ENCODE measurements at places on chromosomes 2 and 18.

- no peak for DNase-seq
Measured at GRCh38 chr2:200278694-200279316, 27.7 kb upstream of the SPATS2L start.

DNA sequence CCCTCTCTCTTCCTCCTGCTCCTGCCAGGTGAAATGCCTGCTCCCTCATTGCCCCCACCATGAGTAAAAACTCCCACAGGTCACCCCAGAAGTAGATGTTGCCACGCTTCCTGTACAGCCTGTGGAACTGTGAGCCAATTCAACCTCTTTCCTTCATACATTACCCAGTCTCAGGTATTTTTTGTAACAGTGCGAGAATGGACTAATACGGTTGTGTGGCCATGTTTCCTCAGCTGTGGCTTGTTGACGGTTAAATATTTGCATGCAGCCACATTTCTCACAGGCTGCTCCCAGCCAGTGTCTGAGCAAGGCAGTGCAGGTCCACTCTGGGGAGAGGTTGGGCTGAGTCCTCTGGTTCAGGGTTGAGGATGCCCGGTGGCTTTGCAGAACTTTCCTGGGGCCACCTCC, 27.8 kb upstream of the COPS8 start:
- DNase-seq: no peak

GRCh38 chr2:45255563-45255962, 246.3 kb upstream of the SIX2 start:
- DNase-seq: no peak

- peak; percentile 92 for DNase-seq
Measured at GRCh38 chr2:9843229-9844035, at the start of gene TAF1B. TAF1B (plus strand) TSS chr2:9843474; CDS start chr2:9843542, 68 bp downstream.

GRCh38 chr2:171531291-171531690, 9.0 kb downstream of the CYBRD1 start:
- DNase-seq: peak; percentile 83

- DNase-seq: no peak
Measured at GRCh38 chr2:212387146-212387545, 151.5 kb downstream of the ERBB4 start.

GRCh38 chr2:52475590-52475989, 1292.0 kb upstream of the CHAC2 start:
- DNase-seq: no peak

DNA sequence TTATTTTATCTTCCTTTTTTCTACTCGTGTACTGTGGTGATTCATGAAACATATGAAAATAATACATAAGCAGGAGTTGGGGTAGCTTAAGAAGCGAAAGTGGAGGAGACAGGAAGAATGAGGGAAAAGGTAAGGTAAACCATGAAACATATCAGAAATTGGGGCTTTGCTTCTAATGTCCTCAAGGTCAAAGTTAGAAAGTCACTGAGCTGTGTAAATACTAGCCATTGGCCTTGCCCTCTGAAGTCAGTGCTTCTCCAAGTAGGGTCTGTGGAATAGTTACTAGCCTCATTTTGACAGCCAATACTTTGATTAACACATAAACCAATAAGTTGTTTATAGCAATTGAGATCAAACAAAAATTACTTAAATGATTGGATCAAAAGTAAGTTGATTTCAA, 117.2 kb downstream of the MAP4K4 start:
- no peak for DNase-seq

- DNase-seq: no peak
Measured at GRCh38 chr2:227613272-227613660, 1.4 kb downstream of the SCYGR3 start.

DNA sequence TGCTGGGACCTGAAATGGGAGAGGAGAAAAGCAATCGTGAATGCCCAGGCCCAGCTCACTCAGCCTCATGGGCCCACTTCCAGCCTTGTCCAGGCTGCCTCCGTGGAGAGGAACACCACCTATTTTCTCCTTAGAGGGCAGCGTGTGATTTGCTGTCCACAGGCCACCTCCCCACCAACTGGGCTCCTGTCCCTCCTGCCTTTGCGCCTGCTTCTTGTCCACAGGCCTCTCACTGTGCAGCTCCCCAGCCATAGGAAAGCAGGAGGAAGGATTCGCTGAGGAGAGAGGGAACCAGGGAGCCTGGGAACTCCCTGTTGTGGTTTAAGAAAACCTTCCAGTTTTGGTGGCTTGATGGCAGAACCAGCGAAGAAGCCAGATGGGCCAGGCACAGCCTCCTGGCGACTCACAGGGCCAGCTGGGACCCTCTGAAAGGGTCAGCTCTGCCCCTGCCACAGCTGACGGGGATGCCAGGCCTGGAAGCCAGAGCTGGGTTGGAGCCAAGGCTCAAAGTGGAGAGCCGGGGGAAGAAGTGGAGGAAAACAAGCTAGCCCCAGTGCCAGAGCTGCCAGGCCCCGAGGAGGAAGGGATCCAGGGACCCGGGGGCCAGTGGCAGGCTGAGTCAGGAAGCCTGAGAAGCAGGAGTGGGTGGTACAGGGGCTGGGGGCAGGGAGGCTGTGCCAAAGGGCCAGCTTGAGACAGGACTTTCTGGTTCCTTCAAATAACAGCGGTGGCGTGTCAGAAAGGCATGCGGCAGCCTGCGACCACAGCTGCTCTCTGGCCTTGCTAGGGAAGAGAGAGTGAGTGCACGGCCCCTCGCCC, 9.9 kb downstream of the TMBIM1 start:
- peak; percentile 61 for DNase-seq

- no peak for DNase-seq
Measured at GRCh38 chr18:5943514-5943913, 48.2 kb upstream of the TMEM200C start.

- no peak for DNase-seq
Measured at GRCh38 chr2:128663371-128664050, 344.8 kb upstream of the HS6ST1 start.

DNA sequence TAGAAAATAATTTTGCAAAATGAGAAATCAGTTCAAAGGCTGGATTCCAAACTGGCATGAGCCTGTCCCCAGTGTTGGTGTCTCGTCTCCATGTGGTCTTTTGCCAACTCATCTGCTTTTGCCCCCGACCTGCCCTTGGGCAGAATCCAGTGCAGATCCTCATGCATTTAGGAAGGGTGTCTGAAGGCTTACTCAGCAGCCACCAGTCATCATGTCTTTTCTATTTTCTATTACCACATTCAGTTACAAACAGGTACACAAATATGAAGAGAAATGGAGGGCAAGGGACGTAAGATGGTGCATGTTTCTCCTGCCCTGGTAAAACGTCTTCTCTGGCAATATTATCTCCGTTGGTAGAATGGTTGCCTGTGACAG, 43.5 kb downstream of the E2F6 start:
- no peak for DNase-seq

DNA sequence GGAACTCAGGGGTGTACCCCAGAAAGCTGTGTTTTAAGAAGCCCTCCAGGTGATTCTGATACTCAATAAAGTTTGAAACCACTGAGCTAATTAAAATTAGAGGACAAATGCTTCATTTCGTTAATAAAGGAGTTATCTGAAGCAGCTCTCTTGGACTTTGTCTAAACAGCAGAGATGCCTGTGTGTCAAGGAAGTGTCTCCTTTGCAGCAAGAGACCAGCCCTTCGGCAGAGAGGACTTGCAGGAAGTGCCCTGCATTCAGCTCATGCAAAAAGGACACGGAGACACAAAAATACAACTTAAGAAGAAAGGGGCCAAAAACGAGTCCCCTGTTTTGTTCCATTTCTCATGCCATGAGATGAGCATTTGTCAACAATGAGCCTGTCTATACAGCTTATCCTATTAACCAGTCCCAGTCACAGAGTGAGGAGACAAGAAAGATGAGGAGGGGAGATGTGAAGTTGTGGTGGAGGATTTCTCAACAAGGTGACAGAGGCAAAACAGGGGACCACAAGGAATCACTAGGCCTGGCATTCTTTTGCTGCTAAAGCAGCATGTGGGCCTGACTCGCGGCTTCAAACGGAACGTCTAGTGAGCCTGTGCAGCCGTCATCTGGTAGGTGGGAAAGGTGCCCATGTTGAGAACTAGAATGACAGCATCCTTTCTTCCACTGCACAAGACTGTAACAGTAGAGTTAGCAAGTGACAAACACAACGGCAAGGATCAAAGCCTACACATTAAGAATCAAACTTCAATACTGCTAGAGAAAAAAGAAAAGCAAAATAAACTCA, 152.3 kb downstream of the ANTXR1 start:
- DNase-seq: no peak

DNA sequence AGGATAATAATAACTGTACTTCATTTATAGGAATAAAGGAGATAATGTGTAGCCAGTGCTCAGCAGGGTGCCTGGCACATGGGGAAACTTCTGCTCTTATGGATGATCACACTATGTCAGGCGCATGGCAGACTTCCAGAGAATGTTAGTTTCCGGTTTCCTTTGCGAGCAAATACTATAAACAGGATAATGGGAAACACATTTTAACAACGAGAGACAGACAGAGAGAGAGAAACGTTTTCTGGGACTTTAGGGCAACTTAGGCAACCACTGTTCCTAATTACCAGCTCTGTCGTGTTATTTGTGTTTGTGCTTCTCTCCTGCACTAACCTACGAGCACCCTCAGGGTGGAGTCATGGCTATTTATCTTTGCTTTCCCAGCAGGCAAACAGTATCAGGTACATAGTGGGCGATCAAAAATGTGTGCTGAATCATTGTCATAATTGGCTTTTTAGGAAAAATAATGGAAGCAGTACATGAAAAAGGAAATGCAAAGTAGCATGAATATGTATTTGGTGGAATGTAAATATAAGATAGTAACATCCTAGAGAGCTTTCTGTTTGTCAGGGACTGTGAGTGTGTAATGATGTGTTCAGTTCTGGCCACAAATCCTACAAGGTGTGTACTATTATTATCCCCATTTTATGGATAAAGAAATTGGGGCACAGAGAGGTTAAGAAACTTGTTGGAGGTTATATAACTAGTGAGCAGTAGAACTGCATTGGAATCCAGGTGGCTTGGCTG, 36.8 kb upstream of the IGFBP2 start:
- peak; percentile 90 for DNase-seq

- DNase-seq: no peak
Measured at GRCh38 chr2:75564026-75564688, 3.4 kb upstream of the EVA1A start.

DNA sequence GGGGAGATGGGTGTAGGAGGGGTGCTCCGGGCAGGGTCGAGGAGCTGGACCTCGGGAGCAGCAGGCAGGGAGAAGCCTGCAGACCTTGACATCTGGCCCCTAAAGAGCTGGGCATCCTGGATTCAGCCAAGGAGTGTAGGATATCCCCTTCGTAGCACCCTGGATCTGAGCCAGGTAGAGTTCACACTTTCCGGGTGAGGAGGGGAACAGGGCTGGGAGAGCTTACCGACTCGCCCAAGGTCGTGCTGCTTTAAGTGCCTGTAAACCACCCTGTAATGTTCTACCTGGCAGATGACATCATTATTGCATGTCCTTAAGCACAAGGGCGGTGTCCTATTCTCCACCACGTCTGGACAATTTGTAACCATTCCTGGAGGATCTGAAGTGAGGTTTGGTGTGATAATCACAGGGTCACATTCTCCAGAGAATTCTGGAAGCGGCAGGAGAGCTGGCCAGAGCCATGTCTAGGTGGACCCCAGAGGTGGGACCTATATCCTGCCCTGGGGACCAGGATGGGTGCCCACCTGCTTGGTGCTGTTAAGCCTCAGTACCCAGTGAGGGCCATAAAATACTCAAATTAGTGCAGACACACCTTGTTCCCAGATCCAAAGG, 14.6 kb downstream of the ITM2C start:
- no peak for DNase-seq

DNA sequence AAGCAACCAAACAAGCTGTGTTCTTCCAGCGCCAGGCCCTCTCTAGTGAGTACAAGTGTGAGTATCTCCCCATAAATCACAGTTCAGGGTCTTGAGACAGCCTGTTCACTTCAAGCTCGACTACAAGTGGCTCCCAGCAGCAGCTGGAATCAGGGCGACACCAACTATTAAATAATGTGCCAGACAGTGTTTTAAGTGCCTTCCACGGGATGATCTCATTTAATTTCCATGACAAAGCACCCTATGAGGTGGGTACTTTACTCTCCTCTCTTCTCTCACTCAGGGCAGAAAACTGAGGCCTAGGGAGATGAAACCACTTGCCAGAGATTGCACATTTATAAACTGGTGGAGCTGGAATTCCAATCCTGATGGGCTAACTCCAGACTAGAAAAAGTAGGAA, 2.6 kb upstream of the FAM136A start:
- DNase-seq: no peak

DNA sequence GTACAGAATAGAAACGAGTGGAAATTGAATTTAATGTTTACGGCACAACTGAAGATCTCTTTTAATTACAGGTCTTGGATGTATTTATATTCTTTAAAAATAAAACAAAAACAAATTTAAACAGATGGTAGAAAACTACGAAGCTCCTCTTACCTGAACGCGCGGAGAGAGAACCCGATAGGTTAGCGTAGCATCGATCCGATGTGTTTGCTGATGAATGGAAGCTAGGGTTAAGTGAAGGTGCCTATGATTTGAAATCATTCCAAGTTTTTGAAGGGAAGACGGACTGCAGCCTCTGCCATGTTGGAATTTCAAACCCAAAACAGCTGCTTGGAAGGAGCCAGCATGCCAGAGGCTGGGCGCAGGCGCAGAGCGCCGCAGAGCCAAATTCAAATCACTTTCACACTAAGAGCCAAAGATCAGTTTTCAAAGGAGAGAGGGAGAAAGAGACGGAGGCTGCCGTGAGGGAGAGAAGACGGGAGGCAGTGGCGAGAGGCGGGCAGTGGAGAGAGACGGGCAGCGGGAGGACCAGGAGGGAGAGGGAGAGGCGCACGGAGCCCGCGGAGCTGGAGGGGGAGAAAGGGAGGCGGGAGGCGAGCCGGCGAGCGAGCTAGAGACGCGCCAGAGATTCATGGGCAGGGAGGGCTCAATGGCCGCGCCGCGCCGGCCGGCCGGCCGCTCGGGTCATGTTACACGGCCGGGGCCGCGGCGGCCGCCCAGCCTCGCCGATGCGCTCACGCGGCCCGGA, at the start of gene FIGN:
FIGN (minus strand) TSS at position 324 of the 748 bp plus-strand sequence. CDS start 1,081 bp downstream, outside the sequence.
- DNase-seq: peak; percentile 88

GRCh38 chr2:231752061-231752460, 29.0 kb downstream of the PDE6D start:
- no peak for DNase-seq

GRCh38 chr2:160379399-160379798, 114.2 kb downstream of the RBMS1 start:
- DNase-seq: peak; percentile 97

DNA sequence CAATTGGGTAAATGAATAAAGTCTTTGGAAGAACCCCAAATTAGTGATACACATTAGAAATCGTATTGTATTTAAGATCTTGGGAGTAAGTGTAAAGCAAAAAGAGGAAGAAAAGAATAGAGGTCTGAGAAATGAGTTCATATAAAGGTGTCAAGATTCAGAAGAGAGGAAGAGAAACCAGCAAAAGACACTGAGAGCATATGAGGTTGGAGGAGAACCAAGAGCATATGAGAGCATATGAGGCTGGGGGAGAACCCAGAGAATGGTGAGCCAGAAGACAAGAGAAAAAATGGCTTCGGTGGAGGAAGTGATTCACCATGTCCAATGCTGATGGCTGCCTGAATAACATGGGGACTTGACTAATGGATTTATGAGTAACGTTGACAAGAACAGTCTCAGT, 620.1 kb upstream of the GCFC2 start:
- no peak for DNase-seq

Data from fibroblast of mammary gland (primary cell).